ENCODE measurements at places on chromosomes 12 and 14.

- no peak for DNase-seq
Observed at GRCh38 chr14:90870950-90871604, 54.8 kb upstream of the TTC7B start.

DNA sequence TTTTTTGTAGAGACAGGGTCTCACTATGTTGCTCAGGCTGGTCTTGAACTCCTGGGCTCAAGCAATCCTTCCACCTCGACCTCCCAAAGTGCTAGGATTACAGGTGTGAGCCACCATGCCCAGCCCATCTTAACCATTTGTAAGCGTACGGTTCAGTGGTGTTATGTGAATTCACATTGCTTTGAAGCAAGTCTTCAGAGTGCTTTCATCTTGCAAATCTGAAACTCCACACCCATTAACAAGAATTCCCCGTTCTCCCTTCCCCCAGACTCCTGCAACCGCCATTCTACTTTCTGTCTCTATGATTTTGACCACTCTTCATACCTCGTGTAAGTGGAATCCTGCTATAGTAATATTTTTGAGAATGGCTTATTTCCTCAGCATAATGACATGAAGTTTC is 24.9 kb upstream of the BICDL1 start:
- DNase-seq = no peak

DNA sequence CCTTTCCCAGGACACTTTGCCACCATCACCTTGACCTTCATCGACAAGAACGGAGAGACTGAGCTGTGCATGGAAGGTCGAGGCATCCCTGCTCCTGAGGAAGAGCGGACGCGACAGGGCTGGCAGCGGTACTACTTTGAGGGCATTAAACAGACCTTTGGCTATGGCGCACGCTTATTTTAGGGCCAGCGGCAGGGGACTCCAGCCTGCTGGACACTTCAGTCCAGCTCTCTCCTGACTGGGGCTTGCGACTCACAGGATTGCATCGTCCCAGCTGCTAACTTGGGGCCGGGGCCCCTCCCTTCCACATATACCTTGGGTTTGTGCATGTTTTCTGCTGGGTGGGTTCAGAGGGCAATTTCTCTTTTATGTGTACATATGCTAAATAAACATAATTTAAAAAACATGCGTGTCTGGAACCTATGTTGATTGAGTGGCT is 11.2 kb downstream of the AHSA1 start:
- DNase-seq = no peak

GRCh38 chr14:58805057-58805456 is 167.3 kb downstream of the DACT1 start:
- DNase-seq = peak; percentile 84

DNA sequence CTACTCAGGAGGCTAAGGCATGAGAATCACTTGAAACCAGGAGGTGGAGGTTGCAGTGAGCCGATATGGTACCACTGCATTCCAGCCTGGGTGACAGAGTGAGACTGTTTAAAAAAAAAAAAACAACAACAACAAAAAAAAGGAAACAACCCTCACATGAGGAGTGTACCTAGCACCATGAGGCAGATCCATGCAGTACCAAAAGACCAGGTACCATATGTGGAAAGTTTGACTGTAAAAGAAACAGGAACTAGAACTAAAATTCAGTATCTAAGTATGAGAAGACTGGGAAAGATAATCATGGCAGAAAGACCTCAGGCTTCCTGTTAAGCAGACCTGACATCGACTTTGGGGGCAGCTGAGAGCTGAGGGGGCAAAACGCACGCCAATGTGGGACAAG is 55.1 kb downstream of the TRAFD1 start:
- no peak for DNase-seq

GRCh38 chr12:113278633-113279032 is 56.3 kb downstream of the SLC8B1 start:
- DNase-seq = no peak

DNA sequence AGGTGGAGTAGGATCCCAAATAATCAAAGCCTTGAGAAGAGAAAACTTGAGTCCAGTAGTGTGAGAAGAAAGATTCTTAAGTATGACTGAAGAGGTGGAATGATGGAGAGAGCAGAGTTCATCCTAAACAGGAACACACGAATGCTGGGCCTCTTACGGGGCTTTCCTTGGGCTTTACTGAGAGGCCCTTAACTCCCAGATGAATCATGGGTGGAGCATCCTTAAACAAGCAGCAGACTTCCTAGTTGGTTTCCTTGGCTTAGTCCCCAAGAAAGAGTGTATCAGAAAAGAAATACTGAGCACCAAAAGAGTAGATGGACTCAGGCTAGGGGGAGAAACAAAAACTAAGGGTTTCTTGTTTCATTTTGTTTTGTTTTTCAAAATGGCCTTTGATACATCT is 132.5 kb downstream of the GPR135 start:
- DNase-seq = no peak

GRCh38 chr14:97177016-97177415 is 379.8 kb downstream of the VRK1 start:
- DNase-seq = peak; percentile 9

GRCh38 chr14:36751106-36751505 is 89.4 kb downstream of the PAX9 start:
- no peak for DNase-seq

DNA sequence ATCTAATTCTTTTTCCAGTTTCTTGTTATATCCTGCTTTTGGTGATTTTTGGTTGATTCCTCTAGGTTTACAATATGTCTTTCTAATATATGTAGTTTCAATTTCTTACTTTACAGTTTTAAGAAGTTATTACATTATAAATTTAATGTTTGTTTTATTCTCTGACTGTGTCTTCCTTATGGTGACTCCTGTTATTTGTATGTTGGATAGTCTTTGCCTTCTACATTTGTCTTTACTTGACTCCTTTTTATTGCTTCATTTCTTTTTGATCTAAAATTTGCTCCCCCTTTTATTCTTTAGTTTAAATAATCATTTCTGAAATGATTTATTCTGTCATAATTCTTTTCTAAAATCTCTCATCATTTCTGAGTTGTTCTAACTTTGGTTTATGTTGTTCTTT is 125.8 kb downstream of the CCDC91 start:
- DNase-seq = no peak

DNA sequence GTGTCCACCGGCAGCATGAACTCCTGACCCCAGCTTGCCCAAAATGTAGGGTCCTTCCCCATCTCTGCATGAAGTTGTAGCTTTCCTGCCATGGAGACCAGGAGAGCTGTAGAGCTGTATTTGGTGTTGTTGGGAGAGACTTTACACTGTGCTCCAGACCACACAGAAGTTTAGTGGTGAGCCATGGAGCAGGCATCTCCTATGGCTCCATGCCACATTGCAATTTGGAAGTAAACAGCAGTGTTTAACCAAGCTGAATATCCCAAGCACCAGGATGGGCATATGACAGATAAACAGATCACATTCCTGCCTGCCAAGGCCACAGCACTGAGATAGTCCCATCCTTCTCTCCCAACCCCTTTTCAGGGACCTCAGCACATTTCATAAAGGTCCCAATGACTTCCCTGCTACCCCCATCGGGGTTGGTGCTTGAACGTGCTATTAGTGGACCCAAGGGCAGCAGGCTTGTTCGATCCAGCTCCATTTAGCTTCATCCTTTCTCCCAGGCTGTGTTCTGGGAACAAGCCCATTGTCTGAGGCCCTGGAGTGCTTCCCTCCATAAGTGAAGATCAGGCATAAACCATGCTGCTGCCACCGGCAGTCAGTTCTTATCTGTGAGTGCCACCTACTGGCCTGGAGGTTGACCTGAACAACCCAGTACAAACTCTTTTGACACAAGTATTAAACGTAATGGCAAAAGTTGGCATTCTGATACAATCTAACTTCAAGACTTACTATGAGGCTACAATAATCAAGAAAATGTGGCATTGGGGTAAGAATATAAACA is 172.3 kb upstream of the ATXN7L3B start:
- peak; percentile 2 for DNase-seq

- DNase-seq = no peak
Observed at GRCh38 chr12:101044512-101045059, 165.5 kb downstream of the SLC5A8 start.

DNA sequence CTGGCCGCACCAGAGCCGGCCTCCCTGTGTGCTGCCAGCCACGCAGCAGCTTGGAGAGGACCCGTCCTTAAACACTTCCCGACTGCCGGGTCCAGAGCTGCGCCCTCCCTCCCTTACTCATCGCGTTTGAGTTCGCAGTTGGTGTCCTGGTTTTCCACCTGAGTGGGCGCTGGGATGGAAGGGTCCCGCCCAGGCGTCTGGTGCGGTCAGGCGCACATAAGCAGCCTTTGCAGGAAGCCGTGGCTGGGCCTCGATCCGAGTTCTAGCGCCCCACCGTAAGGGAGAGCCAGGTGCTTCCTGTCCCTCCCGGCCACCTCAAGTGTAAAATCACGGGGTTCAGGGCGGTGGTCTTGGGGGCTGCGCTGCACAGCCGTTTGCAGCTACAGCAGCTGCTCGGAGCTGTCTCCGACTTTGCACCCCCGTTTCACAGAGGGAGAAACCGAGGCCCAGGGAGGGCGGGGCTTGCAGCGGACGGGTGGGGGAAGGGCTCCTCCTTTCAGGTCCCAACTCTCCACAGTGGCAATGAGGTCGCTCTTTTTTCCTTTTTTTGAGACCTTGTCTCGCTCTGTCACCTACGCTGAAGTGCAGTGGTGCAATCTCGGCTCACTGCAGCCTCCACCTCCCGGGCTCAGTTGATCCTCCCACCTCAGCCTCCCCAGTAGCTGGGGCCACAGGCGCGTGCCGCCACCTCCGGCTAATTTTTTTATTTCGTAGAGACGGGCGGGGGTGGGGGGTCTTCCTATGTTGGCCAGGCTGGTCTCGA is 51.3 kb downstream of the LRCOL1 start:
- DNase-seq = no peak

GRCh38 chr14:80751285-80751684 is 190.3 kb downstream of the CEP128 start:
- no peak for DNase-seq

DNA sequence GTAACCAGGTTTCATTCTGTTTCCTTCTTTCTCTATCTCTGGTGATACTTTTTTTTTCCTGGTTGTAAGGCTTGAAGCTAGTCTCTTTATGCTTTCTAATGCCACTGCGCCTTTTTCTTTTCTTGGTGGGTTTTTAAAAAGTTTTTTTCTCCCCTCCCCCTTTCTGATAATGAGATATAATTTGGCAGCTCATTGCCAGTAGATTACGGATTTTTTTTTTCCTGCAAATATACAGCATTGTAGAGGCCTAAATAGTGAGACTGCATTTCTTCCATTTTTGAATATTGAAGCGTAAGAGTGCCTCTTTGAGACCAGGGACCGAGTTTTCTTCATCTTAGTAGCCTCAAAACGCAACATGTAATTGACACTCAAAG is 1.1 kb downstream of the PAPOLA start:
- DNase-seq = no peak

DNA sequence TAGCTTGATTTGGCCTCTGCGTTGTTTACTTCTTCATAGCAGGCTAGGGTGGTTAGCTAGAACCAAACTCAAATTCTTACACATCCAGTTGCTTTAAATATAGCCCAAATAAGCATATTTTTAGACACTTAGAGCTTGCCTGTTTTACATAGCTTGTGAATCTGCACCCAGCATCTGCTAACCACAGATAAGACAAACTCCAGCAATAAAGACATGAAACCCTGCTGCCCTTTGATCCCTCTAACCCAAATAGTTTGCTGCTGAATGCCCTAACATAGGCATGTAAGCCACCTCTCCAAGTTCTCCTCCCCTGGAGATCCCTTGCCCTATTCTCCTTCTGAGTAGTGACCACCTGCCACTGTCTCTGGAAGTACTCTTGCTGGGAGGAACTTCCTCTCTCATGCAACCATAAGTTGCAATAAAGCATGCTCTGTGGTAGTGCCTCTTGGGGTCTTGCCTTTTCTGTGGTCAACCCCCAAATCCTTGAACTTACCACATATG is 185.6 kb downstream of the TMEM117 start:
- DNase-seq = no peak

DNA sequence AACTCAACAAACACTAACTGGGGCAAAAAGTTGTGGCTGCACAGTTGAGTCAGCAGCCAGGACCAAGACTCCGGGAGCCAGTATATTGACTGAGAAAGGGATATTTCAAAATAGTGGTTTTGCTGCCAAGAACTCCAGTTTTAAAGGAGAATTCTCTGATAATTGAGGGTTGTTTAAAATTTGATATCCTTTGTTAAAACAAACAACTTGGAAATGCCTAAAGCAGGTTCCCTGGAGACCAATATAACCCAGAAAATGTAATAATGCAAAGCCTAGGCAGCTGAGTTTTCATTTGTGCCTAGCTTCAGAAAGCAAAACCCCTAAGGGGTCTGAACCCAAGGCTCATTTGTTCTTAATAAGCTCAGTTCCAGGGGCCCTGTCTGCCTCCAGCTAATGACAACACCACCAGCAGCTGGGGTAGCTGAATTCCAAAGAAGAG is 311.7 kb upstream of the CCDC196 start:
- no peak for DNase-seq

DNA sequence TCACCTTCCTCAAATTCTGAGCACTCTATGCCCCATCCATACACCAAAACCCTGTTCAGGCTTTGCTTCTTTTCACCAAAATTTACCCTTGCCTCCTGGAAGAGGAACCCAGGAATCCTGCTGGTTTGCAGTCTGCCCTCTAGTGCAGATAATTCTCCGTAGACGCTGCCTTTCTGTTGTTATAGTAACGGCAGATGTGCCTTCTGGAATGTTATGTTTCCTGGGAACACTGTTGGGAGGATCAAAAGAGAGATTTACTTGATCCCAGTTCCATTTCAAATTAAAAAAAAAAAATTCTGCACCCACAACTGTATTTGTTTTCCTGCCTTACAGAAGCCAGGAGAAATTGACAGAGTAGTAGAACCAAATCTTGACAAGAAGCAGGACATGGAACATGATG is 104.2 kb upstream of the RMST start:
- DNase-seq = no peak

DNA sequence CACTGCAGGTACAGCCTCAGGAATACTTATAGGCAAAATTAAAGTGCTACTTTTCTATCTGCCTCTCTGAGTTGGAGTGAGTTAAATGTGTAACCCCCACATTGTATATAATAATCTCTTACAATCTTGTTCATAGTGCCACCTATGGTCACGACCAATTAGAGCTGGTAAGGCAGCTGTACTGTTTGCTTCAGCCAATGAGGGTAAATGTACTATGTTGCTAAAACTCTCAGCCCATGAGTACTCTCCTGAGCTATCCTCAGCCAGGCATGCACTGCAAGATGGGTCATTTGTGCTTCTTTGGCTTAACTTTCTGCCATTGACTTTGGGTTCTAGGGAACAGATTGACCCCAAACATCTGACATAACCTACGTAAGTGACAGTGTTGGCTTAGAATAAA is 15.0 kb upstream of the MDM2 start:
- DNase-seq = no peak

GRCh38 chr12:32964981-32965585 is 68.5 kb upstream of the PKP2 start:
- no peak for DNase-seq

DNA sequence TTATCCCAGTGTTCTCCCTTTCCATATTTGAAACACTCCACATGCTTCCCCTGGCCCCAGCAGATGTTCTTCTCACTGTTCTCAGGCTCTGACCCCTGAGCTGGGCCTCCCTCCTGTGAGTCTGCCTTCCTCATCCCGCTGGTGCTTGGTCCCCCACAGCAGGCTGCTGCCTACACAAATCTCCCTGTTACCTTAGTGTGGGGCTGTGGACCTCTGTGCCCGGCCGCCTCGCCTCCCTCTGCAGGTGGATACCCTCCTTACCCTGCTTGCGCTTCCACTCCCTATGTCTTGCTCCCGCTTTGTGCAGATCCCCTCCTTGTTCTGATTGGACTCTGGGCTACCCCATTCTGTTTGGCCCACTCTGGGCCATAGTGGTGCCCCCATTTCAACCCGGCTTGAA is 6.9 kb downstream of the DERA start:
- DNase-seq = no peak
